ENCODE measurements at places on chromosomes 1 and 21.

DNA sequence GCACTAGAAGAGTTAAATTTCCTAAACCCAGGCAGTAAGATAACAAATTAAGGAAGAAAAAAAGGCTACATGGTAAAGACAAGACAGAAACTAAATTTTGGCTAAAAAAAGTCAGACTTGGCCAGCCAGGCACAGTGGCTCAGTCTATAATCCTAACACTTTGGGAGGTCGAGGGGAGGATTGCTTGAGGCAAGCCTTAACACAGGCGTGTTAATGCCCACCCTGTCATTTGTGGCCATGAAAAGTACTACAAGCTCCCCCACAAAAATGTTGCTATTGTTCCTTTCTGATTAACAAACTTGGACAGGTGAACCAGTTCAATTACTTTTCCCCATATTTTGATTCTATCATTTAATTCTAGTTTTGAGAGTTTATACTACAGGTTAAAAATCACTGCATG, 32.3 kb downstream of the UBR4 start:
- DNase-seq: no peak

- DNase-seq: no peak
Observed at GRCh38 chr1:112465122-112465521, 43.6 kb upstream of the WNT2B start.

DNA sequence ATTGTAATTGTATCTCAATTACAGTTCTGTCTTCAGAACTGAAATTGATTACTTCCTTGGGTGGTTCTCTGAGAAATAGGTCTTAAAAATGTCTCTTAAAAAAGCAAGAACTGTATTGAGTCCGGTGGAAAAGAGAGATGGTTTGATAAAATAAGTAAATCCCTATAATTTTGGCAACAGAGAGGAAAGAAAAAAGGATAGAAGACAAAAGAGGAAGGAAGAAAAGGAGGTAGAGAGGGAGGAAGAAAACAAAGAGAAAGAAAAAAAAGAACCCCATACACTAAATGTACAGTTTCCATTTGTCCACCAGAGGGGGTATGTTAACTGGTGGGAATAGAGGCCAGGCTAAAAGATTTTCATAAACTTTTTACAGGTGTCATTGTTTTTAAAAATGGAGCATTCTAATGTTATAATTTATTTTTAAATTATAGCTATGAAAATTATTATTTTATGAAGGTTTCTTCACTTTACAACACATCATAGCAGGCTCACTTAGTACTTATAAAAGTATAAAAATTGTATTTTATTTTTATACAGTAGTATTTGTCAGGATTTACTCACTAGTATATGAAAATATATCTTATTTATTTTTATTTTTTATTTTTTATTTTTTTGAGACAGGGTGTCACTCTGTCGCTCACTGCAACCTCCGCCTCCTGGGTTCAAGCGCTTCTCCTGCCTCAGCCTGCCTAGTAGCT, 2.1 kb upstream of the UBE2T start:
- no peak for DNase-seq

DNA sequence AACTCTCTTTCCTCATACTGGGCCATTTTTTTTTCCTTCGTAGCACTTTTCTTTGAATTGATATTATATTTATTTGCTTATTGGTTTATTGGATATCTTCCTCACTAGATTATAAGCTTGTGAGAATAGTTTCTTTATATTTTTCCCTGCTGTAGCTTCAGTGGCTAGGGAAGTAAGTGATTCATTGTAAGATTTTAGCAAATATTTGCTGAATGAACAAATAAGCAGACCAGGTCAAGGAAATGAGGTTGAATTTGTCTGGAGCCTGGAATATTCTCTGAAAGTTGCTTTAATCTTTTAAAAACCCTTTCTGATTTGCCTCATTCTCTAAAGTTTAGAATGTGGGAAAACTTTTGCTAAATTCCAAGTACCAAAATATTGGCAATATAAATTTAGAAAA, 80.2 kb downstream of the RABGAP1L start:
- no peak for DNase-seq

DNA sequence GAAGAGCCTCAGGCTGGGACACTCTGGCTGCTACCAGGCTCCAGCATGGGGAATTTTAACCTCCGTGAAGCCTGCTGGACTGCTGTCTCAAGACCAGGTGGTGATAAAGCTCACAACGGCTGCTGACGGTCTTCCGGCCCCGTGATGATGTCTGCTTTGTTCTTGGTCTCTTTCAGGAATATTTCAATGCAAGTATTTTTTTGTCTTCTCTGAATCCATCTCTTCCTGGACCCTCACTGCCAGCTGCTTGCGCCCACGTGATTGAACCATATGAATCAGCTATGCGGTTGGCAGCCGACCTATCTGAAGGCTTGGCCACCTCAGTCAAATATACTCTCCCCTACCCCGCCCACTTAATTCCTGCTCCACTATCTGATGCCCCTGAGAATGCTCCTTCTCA, 14.6 kb upstream of the SLC6A17 start:
- DNase-seq: no peak

DNA sequence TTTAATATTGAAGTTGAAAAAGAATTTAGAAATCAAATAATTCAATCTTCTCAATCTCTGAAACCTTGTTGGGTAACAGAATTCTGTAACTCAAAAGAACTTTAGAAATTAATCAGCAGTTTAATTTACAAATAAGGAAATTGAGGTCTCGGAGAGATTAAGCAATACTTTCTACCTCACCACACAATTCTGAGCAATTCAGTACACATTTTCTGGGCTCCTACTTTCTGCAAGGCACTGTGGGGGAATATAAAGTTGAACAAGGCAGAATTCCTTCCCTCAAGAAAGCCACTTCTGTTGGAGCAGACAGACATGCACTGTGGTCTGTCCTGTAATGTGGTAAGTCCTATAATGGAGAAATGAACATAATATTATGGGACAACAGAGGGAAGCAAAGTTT, 47.7 kb downstream of the MEF2D start:
- DNase-seq: no peak

GRCh38 chr1:173960625-173961024, 43.5 kb upstream of the SERPINC1 start:
- DNase-seq: no peak

DNA sequence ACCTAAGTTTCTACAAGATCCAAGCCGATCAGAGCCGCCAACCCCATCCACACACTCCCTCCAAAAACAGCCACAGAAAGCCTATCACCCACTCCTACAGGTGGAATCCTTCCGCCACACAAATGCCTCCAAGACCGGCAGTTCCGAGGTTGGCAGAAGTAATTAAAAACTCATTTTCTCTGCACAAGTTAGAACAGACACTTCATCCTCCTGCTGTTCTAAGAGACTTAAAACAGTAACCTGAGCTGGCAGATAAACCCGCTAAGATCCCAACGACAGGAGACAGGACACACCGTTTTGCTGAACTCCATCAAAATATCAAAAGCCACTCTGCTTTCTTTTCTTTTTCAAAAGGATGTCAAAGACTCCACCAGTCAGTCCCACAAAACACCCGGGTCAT, 2.8 kb downstream of the SSBP3 start:
- DNase-seq: no peak

GRCh38 chr1:94667818-94668217, 126.3 kb upstream of the F3 start:
- no peak for DNase-seq

Measured in stimulated activated CD8-positive, alpha-beta memory T cell treated with anti-CD3 and anti-CD28 coated beads, Interleukin-15, amount 100 ng/mL, for 4 hours (primary cell).